Stimulated activated CD4-positive, alpha-beta T cell treated with anti-CD3 and anti-CD28 coated beads, Interleukin-1b, Interleukin-23, amount 100 ng/mL, for 1 hour (primary cell): ENCODE measurements at places on chromosomes 12 and 14.
A peak's percentile ranks its signal among the peaks of the same experiment; 100 is the strongest.

DNA sequence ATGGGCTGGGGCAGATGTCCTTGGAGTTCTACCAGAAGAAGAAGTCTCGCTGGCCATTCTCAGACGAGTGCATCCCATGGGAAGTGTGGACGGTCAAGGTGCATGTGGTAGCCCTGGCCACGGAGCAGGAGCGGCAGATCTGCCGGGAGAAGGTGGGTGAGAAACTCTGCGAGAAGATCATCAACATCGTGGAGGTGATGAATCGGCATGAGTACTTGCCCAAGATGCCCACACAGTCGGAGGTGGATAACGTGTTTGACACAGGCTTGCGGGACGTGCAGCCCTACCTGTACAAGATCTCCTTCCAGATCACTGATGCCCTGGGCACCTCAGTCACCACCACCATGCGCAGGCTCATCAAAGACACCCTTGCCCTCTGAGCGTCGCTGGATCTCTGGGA lies 2.7 kb upstream of the SMIM41 start:
- DNase-seq, result no peak

- no peak for DNase-seq
Measured at GRCh38 chr14:33045760-33046159, 107.1 kb downstream of the NPAS3 start.

- DNase-seq, result no peak
Measured at GRCh38 chr12:108101605-108102175, 27.4 kb upstream of the WSCD2 start.

DNA sequence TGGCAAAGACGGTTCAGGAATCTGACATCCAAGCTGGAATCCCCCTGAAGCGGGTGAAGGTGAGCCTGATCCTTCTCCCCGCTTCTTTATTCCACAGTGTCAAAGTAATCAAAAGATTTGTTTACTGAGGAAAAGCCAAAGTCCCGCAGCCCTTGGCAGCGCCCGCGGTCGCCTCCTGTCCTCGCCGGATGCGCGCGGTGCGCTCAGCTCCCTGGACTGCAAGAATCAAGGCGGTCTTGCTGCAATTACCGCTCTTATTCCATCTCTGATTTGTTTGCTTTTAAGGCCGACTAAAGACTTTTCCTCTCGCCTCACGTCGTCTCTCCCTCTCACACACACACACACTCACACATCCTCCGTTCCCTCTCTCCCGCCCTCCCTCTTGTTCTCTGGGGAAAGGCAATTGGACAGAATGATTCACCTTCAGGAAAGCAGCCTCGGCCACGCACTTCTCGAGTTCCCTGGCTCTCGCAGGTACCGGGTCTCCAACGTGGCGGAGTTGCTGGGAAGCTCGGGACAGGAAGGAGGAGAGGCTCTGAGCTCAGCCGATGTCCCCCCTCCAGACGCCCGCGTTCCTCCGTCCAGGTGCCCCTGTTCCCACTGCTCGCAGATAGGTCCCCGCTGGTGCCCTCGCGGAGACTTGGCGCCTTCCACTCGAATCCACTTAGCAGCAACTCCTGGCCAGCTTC lies 68.6 kb upstream of the USP15 start:
- DNase-seq, result no peak

DNA sequence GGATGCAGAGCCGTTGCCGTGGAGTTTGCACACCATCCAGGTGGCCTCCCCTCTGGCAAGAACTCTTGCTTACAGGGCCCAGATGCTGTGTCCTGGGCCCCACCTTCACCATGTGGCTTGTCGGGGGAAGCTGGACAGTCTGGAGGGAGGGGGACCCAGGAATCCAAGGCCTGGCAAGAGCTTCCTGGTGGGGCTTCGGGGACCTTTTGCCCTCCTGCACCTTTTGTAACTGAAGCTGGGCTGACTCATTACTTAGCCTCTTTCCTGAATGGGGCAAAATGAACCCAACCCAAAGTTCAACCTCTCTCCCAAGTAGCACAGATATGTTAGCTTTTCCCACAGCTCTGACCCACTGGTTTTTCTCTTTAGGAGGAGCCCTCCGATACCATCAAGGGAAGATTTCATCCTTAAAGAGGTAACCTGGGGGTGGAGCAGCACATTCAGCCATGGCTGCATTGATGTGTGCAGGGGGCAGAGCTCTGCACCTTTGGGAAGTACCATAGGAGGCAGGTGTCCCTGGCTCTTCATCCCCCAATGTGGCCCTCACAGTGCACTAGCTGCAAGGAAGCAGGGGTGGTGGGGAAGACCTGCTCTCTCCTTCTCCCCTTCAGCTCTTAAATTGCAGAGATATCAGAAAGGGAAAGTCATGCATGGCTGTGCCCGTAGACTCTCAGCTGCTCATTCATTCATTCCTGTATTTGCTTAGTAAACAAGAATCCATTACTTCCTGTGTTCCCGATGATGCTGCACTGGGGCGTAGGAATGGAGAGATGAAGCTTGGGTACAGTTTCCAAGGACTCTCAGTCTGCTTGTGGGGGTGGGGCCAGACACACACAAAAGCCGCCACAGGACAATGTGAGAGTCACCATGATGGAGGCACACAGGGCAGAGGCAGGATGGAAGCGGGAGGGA lies 13.0 kb downstream of the MVK start:
- no peak for DNase-seq

DNA sequence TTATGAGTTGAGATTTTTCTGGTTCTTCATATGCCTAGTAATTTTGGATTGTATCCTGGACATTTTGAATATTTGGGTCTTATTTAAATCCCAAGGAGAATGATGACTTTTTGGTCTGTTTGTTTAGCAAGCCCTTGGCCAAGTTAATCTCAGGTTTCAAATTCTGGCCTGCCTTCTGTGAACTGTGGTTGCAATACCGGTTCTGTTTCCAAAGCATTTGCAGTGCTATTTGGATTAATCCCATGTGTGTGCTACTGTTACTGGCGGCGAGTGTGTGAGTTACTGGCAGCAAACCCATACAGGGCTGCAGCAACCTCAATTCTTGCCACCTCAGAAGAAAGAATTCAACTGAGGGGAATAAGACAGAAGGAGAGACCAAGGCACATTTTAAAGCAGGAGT lies 51.1 kb downstream of the TMEM260 start:
- no peak for DNase-seq

DNA sequence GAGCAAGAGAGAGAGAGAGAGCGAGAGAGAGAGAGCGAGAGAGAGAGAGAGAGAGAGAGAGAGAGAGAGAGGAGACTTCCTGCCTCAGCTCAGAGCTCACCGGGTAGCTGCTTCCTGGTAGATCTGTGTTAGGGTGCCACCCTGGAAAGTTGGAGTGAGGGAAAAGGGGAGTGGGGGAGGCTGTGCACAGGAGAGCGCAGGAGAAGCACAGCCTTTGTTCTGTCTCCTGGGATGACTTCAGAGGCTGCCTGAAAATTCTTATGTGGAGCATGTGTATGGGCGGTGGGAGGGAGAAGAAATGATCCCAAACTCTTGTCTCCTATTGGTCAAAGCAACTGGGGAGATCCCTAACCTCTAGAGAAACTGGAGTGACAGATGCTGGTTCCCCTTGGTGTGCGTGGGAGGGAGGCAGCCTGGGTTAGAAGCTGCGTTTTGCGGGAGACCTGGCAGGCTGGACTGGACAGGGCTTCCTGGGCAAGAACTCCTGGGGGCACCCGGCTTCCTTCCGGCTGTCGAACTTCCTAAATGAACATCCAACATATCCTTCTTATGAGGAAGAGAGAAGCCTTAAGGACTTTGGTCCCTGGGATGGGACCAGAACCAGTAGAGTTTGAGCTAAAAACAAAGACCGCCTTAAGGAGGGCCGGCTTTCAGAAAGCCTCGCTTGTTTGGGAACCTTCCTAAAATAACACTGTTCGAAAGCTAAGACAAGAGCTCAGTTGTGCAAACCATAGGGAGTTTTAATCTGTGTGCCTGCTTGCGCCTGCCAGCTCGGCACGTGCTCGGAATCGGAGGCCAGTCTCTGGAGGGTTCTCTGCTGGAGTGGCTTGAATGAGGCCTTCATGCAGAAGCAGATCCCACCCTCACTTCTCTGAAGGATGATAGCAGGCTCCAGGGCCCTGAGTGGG lies 30.4 kb upstream of the BEGAIN start:
- DNase-seq, result no peak

DNA sequence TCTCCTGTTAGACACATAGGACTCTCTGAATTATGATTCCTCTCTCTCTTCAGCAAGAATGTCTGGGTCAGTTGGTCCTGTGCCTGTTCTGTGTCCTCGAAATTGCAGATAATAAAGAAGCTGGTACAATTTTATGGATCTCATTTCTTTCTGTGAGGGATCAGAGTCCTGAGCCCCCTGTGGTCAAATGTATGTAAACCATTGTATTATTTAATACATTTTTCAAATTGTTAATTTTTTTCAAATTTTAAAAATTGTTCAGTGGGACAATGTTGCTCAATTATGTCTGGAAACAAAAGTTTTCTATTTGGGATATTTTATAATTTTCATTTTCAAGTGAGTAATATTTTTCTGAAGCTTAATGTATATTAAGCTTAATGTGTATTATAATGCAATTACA lies 513.5 kb downstream of the CCER1 start:
- no peak for DNase-seq

- no peak for DNase-seq
Measured at GRCh38 chr12:112870267-112870980, 36.3 kb upstream of the OAS1 start.

DNA sequence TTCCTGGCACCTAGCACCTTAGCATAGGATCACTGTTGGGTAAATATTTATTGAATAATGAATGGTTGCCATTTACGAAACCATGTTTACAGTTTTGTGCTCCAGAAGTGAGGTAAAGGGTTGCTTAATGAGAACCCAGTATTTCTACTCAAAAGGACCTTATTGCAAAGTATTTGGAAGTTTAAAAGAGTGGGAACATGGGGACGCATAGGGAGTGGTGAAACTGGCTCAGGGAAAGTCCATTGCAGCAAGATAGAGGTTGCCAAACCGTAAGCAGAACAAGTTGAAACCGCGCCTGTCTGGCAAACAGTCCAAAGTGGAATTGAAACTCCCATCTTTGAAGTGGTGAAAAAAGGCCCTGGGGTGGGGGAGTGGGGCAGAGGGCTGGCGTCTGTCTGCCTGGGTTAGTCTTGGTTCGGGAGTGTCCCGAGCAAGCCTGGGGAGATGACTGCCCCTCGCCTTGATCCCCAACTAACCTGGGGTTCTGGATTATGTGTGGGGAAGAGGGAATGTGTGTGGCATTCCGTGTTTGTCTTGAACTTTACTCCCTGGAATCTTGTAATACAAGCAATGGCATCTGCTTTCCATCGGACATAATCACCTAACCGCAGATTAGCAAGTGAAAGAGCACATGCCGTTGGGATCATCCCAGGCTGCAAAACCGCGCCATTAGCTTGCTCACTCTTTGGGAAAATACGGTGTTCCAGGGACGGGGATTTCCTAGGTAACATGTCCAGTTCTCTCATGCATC lies 7.2 kb downstream of the ALDH2 start:
- no peak for DNase-seq

GRCh38 chr12:119444462-119445044 lies 110.0 kb downstream of the CCDC60 start:
- DNase-seq, result peak; percentile 0

DNA sequence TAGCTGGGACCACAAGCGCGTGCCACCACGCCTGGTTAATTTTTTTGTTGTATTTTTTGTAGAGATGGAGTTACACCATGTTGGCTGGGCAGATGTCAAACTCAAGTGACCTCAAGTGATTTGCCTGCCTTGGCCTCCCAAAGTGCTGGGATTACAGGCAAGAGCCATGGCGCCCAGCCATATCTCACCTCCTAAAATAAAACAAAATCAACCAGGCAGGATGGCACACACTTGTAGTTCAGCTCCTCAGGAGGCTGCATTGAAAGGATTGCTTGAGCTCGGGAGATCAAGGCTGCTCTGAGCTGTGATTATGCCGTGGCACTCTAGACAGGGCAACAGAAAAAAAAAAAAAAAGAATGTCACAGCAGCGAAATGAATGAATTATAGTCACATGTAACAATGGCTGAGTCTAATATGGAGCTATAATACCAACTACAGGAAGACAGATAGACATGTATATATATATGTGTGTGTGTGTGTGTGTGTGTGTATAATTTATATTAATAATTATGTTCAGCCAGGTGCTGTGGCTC lies 19.3 kb upstream of the TMEM120B start:
- DNase-seq, result no peak

DNA sequence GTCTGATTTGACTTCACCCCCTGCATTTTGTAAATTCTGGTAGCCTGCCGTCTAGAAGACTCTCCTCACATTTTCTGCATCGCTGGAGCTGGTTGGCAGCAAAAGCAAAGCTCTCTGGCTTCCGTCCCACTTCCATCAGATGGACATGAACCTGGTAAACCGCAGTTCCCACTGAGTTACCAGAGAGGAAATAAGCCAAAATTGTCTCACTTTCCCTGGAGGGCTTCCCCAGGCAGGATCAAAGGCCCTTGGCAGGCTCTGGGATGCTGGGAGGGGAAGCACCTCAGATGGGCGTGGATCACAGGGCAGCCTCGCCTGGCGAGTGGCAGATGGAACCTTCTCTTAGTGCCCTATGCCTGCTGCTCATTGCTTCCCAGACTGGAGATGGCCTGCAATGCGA lies 243.5 kb downstream of the TMEM132C start:
- DNase-seq, result no peak

- DNase-seq, result no peak
Measured at GRCh38 chr12:132432721-132433577, 57.0 kb upstream of the FBRSL1 start.

- no peak for DNase-seq
Measured at GRCh38 chr12:29146196-29146595, 2.9 kb upstream of the FAR2 start.

- DNase-seq, result no peak
Measured at GRCh38 chr14:79967001-79967400, 244.3 kb downstream of the DIO2 start.

- DNase-seq, result no peak
Measured at GRCh38 chr12:108812324-108812723, 45.1 kb downstream of the SSH1 start.

GRCh38 chr12:122057007-122057735 lies 21.4 kb upstream of the MLXIP start:
- DNase-seq, result no peak

- no peak for DNase-seq
Measured at GRCh38 chr12:41190338-41190737, 2.2 kb downstream of the PDZRN4 start.

DNA sequence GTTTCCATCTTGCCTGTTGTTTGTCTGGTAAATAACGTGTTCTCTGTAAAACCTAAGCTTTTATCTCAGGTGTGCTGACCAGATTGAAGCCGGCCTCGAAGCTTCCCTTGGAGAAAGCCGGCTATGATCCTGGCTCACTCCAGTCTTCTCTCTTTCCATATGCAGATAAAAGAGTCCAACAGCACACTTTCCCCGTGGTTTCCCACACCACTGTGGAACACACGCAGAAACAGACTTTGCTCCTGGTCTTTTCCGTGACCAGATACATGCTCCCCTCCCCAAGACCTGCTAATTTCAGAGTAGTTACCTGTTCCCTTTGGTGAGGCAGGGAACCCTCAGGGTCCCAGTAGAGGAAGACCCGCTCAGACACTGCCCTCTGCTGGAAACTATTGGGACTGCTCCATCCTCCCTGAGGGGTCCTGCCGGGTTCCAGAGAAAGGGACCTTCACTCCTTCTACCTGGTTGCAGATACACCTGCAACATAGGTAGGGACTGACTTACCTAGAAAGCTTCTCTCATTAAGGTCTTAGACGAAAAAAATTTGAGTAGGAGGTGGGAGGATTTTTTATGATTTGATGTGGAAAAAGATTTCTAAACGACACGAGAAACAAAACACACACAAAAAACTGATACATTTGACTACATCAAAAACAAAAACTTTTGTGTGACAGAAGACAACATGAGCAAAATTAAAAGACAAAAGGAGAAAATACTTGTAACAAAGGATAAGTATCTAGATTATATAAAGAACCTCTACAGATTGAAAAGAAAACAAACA lies 415.4 kb upstream of the CCDC196 start:
- peak; percentile 36 for DNase-seq
